ENCODE measurements at places on chromosomes 2 and 18. TPM values are rescaled to one million over a fixed set of nuclear protein-coding genes. Genes with fewer than 3 reads are reported as not detected.
A peak's percentile ranks its signal among the peaks of the same experiment; 100 is the strongest.

- no peak for DNase-seq
Observed at GRCh38 chr2:149915151-149915550, 327.6 kb upstream of the MMADHC start.

DNA sequence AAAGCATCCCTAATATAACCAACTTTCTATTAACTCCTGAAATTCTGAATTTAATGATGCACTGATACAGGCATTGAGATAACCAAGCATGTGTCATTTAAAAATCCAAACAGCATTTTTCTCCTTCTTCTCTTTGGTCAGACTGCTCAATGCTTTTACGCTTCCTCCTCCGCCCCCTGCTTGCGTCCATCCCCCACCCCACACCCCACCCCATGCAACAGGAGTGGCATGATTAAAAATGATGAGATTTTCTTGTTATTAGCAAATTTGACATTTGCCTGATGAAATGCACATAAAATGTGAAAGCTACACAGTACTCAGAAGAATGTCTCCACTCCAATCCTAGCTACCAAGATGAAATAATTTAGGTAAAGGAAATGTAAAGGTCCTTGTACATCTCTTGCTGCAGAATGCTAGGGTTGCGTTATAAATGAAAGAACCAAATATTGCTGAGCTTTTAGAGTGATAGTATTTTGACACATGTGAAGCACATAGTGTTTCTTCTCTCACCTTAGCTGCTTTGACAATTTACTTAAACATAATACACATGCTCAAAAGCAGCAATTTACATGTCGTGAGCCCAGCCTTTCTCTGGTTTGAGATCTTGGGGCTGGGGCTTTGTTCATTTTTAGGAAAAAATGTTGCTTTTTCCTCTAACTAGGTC lies 263.8 kb downstream of the MEIS1 start:
- no peak for DNase-seq

DNA sequence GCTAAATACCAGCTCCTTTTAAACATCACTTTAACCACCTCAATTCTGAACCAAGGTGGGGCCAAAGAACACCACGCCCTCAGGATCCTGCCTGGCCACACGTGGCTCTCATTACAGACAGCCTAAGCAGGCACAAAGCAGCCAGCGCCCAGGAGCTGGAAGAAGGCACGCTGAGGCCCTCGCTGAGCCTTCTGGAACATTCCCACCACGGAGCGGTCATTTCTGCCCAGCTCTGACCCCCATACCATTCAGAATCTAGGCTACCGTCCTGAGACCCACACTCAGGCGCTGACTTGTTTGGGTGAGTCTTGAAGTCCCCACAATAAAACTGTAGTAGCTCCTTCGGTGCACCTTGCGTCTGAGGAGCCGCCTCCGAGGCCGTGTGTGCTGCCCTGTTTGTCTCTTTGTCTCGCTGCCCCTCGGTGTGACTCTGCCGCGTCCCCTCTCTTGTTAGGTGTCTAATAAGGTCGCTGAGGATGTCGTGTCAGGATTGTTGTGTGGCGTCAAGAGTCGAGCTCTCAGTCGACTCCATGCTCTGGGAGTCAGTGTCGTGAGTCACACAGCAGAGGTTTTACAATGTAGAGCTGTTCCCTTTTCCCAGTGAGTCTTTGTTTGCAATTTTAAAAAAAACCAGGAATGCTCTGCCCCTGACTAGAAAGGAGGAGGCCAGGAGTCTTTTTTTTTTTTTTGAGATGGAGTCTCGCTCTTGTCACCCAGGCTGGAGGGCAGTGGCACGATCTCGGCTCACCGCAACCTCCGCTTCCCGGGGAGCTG lies 242.4 kb downstream of the KLHL29 start:
- no peak for DNase-seq

The GALR1 gene
- total RNA-seq, result not detected

DNA sequence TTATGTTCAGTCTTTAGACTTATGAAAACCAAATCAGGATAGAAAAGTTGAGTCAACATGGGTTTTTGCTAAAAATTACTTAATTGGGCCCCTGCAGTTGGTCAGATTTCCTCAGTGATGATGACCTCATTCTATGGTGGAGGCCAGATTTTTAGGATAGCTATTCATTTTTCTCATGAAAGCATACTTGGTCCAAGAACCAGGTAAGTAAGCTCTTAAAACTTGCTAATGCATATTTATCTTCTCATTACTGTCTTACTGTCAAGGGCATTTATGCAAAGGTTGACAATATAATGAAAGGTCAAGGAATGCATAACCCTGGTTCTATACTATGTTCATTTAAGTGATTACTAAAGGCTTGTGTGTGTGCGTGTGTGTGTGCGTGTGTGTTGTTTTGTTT lies 650.6 kb downstream of the SATB2 start:
- no peak for DNase-seq

DNA sequence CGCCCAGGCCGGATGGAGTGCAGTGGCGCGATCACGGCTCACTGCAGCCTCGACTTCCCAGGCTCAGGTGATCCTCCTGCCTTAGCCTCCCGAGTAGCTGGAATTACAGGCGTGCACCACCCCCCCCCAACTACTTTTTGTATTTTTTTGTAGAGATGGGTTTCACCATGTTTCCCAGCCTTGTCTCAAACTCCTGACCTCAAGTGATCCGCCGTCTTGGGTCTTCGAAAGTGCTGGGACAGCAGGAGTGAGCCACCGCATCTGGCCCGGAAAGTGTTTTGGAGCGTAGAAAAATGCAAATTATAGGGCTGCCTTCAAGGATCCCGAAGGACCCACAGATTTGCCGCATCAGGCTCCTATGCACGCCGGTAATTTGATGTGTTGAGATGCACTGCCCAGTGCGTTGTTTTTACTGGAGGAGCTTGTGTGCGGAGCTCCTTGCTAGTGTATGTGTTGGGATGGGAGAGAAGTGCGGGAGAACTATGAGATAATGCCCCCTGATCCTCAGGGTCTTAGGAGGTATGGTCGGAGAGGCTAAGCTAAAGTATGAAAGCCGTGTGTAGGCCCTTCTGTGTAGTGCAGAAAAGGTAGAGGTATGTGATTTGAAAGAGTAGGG lies 1.2 kb upstream of the CLASP1 start:
- no peak for DNase-seq

- DNase-seq, result no peak
Observed at GRCh38 chr2:137729305-137729704, 235.0 kb upstream of the HNMT start.

- no peak for DNase-seq
Observed at GRCh38 chr18:34330308-34330707, 105.6 kb upstream of the NOL4 start.

DNA sequence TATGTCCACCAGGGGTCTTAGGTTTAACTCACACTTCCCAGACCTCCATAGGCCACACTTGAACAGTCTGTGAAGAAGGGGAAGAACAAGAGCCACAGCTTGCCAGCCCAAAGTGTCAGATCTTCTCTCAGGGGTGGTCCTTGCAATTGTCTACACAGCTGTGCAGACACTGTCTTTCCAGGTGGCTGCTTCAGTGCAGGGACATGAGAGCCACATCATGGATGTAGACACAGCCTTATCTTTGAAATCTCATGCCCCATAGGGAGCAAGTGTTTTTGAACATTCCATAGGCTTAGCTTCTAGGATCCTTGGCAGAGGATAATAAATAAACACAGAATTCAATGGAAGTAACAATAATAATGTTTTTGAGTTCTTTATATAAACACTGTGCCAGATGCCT lies 6.7 kb downstream of the ZNF407 start:
- DNase-seq, result no peak

DNA sequence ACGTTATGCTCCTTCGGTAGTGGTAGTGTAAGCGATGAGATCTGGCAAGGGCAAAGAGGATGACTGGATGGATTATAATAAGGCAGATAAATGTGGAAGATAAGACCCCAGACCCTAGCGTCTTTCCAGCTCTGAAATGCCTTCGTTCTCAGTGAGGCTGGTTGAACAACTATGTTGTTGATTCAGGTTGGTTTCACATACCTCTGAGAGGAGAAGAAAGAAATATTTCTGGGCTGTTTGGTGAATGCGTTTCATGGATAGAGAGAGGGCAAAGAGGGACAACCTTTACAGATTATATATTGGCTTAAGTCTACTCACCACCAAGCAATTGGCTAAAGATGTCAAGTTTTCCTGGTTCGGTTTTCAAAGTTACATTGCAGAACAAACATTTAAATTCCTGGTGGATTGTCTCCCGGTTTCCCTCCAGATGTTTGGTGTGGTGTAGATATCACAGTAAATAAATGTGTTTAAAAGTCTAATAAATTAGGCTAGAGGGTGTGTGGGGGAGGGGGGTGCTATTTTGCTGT lies 190.1 kb upstream of the GLI2 start:
- DNase-seq, result no peak

- DNase-seq, result no peak
Observed at GRCh38 chr2:11933854-11934253, 187.4 kb downstream of the LPIN1 start.

- DNase-seq, result no peak
Observed at GRCh38 chr18:29465526-29465925, 1288.6 kb upstream of the CDH2 start.

- DNase-seq, result no peak
Observed at GRCh38 chr2:85672456-85672855, 4.5 kb upstream of the SFTPB start.

DNA sequence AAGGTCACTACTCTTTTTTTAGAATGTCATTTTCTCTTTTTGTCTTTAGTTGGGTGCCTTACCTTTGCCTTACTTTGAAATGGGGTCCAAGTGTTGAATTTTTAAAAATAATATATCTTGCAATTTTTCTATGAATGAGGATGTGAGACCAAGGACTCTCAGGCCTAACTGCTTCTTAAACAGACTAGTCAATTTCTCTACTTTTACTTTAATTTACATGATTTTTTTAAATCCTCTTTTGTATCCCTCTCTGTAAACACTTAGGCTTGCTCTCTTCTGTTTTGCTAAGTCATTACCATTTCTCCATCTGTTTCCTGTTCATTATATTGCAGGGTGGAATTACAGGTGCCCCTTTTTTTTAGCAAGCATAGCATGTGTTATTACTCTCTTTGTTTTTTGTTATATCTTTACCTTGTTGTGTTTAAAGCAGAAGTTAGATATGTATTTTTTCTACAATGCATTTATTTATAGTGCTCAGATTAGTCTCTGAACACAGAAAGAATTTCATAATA lies 261.8 kb downstream of the SPAG16 start:
- no peak for DNase-seq

The WDR35 gene
- 17.5 TPM for total RNA-seq

The NEMP2 gene
- 6.8 TPM for total RNA-seq

The B4GALT6 gene
- 28.7 TPM for total RNA-seq

- no peak for DNase-seq
Observed at GRCh38 chr2:105038383-105039061, 653 bp downstream of the MRPS9 start.

GRCh38 chr2:106996171-106996769 lies 110.3 kb upstream of the ST6GAL2 start:
- DNase-seq, result no peak

- no peak for DNase-seq
Observed at GRCh38 chr18:71887509-71887908, 656.6 kb downstream of the CBLN2 start.

- DNase-seq, result no peak
Observed at GRCh38 chr2:96510931-96511595, 5.9 kb upstream of the NEURL3 start.

The IL18R1 gene
- total RNA-seq, result 5.1 TPM

The SP140L gene
- total RNA-seq, result 7.9 TPM

The IKZF2 gene
- 4.4 TPM for total RNA-seq

DNA sequence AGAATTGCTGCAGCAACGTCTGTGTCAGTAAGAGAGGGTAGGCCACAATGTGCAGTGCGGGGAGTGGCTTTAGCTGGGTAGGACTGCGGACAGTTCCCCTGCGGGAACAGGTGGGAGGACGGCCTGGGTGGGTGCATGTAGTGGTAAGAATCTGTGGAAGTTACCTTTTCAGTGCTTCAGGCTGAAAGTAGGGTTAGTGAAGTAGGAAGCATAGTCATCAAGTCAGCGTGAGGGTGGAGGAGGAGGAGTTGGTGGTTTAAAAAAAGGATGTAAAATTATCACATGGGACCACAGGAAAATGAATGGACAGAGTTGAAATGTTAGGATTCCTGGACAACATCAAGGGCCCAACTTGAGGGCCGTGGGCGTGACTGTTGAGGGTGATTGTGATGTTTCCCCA lies 13.2 kb downstream of the CEP192 start:
- DNase-seq, result no peak

- DNase-seq, result no peak
Observed at GRCh38 chr2:175012516-175012915, 7.3 kb upstream of the CHN1 start.

DNA sequence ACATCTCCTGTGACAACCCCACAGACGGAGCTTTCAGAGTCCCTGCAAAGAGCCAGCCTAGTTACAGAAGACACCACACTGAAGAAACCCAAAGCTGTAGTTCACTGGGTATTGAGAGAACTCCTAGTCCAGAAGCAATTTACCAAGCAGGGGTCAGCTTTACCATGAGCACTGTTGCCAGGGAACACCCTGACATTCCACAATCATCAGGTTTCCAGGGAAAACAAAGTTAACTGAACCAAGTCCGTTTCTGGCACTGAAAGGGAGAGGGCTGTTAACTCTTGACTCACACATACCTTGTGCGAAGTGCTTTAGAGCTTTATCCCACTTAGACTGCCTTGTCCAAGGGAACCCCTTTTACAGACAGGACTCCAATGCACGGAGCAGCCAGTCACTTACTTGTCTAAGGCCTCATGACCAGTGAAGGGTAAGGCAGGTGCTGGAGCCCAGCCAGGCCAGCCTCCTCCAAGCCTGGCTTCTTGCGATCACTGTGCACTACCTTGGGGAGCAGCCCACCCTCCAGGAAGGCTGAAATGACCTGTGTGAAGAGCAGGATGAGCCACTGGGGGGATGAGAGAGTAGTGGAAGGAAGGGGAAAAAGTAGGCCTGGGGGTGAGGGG lies 53.9 kb downstream of the REEP1 start:
- peak; percentile 71 for DNase-seq

- DNase-seq, result no peak
Observed at GRCh38 chr18:53135654-53136053, 795.7 kb downstream of the DCC start.

GRCh38 chr2:109150559-109150958 lies 21.6 kb downstream of the SH3RF3 start:
- no peak for DNase-seq

Measured in kidney epithelial cell (primary cell).